Dermis blood vessel endothelial cell (primary cell): ENCODE measurements at places on chromosomes 1 and 21.

GRCh38 chr21:35559128-35559828 is 501.0 kb downstream of the SETD4 start:
- DNase-seq: no peak

GRCh38 chr1:2300851-2301606 is 72.9 kb downstream of the SKI start:
- DNase-seq: peak; percentile 66

DNA sequence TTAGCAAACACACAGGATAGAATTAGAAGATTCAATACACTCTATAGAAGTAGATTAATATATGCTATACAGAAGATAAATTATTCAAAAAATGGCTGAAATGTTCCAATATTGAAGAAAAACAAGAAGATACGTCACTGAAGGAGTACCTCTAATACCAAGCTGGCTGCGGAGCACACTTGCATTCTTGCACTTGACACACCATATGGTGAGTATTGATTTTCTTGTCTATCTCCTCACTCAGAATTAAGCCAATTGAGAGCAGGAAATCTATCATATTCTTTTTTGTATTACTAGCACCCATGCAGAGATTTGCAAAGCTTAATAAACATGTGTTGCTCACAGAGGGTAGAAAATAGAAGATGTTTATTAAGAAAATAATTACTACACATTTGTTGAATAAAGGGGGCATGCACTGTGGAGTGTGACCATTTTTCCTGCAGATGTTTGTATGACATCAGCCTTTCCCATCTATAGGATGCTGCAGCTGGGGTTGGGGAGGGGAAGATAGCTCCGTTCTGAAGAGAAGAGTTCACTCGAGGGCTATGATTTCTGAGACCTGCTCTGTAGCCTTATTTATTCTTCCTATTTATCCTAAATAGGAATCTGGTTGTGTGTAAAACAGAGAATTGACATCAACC is 318.1 kb downstream of the HHIPL2 start:
- DNase-seq: no peak

- DNase-seq: no peak
These were observed 13.3 kb upstream of the SAMD11 start for GRCh38 chr1:910311-910880.

DNA sequence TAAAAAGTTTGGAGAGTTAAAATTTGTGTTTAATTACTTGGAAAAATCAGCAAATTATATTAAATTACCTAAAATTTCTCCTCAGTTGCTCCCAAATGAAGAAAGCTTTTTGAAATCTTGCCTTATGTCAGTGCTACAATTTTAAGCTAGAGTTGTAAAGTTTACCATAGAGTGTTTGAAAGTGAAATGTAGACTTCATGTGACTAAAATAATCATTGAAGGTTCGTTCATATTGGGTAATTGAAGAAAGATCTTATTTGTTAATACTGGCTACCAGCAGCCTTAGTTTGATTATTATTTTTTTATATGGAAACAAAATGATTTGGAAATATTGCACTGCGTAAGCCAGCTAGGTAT is 4.4 kb downstream of the DYRK1A start:
- no peak for DNase-seq

DNA sequence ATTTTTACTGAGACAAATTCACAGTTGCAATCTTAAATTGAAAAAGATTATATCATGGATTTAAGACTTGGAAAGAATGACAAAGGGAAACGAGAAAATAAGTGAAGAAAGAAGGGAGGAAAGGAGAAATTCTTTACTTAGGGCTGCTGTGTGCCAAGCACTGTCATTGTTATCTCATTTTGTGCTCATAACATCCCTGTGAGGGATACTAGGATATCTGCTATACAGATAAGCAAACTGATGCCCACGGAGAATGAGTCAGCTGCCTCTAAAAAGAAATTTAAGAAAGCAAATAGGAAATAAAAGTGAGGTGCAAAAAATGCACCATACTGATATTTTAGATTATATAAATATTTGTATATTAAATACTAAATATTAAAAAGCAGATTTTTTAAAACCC is 183.6 kb upstream of the NR5A2 start:
- DNase-seq: peak; percentile 26

DNA sequence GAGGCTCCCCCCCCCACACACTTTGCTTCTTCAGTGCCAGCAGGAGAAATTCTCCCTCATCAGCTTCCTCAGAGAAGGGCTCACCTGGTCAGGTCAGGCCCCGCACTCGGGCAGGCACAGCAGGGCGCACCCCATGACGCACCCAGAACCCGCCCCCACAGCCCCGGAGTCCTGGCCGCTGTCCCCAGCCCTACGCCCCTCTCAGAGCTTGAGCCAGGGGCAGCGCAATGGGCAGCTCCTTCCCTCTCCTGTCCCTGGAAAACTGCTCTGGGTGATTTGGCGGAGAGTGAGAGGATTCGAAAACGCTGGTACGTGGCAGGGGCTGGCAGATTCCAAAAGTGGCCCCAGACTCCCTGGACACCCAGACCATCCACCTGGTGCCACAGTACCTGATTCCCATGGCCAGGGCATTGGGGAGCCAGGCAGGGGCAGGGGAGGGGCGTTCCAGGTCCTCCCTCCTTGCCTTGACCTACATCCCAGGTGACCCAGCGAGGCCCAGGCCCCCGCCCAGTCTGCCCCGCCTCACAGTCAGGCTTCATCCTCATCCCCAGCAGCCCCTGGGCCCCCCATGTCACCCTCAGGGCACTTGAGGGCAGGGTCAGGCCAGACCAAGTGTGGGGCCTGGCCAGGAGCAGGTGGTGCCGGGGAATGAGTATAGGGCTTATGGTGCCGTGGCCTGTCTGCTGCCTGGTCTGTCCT is 23.7 kb downstream of the RRP1 start:
- DNase-seq: no peak

DNA sequence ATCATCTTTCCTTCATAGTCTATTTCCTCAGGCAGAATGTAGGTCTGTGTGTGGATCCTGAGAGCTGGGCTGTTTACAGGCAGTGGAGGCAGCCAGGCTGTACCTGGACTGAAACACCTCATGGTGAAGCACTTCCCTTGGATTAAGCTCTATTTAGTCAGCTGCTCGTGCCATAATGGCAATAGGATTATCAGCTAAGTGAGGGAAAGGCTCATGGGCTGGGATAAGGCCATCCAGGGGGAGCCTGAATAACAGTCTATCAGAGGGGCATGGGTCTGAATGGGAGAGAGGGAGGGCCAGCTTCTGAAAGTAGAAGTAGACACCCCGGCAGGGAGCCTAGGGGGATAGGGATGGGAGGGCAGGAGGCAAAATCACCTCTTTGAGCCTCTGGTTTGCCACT is 8.3 kb downstream of the RNASEL start:
- DNase-seq: no peak

DNA sequence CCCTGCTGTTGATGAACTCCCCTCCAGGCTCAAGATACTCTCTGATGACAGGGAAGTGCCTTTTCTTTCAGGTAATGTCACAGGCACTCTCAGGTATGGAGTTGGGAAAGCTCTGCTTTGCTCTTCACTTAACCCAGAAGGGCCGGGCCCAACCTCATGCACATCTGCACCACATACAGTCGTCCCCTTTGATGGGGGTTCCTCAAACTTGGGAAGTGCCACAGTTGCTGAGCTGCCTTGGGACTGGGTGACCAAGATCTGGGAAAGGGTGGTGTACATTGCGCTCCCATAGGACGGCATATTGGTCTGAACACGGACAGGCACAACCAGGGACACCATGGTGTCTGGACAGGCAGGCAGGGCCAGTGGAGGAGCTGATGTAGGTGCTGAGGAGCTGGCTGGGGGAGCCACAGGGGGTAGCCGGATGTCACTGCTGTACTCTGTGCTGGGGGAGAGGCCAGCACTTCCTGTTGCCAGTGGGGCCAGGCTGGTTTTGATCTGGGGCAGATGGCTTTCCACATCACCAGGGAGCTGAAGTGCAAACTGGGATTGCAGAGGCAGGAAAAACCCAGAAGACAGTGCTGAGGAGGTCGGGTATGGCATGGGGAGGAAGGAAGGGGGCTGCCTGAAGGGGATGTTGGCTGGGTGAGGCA is 96.2 kb upstream of the EDN2 start:
- no peak for DNase-seq

GRCh38 chr1:219566951-219567947 is 45.7 kb downstream of the ZC3H11B start:
- DNase-seq: peak; percentile 49

DNA sequence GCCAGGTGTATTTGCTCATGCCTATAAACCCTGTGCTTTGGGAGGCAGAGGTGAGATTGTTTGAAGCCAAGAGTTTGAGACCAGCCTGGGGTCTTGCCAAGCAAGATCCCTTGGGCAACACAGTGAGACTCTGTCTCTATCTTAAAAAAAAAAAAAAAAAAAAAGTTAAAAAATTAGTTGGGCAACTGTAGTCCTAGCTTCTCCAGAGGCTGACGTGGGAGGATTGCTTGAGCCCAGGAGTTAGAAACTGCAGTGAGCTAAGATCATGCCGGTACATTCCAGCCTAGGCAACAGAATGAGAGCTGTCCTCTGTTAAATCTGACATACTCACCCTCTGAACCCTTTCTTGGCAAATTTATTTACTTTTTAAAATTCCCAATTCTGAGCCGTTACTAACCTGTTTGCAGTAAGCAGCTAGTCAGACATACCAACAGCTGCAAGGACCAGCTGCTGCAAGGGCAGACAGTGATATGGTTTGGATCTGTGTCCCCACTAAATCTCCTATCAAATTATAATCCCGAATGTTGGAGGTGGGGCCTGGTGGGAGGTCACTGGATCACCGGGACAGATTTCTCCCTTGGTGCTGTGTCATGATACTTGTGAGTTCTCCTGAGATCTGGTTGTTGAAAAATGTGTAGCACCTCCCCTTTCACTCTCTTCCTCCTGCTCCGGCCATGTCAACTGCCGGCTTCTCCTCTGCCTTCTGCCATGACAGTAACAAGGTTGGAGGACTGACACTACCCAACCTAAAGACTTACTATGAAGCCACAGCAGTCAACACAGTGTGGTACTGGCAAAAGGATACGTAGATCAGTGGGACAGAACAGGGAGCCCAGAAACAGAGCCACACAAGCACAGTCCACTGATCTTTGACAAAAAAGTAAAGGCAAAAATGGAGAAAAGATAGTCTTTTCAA is 10.6 kb downstream of the PARP1 start:
- no peak for DNase-seq

DNA sequence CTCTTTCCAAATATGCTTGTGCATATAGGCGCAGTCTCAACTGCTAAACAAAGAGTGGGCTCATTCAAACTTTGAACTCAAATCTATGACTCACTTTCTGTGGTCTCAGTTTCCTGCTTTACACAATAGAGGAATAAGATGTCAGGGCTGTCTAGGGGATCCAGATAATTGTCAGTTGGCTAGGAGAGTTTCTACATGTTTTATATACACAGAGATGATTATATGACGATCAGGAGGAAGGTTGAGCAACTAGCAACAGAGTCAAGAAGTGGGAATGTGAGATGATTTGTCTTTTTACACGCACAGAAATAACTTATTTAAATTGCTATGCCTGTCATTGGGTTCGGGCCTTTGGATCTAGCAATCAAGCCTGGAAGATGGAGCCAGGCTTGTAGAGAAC is 299.4 kb upstream of the LYPLAL1 start:
- peak; percentile 91 for DNase-seq

GRCh38 chr1:11441211-11441952 is 37.6 kb upstream of the DISP3 start:
- no peak for DNase-seq

DNA sequence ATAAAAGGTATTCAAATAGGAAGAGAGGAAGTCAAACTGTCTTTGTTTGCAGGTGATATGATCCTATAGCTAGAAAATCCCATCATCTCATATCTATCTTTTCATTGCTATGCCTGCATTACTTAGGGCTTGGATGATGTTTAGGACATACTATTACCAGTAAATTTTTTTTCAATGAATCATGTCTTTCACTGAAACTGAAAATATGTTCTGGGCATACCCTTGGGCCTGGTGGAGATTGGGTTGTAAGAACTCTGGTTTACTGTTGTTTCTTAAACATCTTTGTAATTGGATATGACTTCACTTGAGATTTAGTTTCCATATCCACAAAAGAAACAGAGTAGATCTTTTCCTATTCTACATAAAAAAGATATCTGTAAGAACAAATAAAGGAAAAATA is 502.2 kb upstream of the PRMT6 start:
- no peak for DNase-seq

GRCh38 chr1:63214553-63214952 is 107.8 kb upstream of the FOXD3 start:
- no peak for DNase-seq

GRCh38 chr1:230878591-230878990 is 10.3 kb upstream of the C1orf198 start:
- DNase-seq: no peak

- no peak for DNase-seq
These were observed 6.8 kb upstream of the INAVA start for GRCh38 chr1:200887772-200888348.

DNA sequence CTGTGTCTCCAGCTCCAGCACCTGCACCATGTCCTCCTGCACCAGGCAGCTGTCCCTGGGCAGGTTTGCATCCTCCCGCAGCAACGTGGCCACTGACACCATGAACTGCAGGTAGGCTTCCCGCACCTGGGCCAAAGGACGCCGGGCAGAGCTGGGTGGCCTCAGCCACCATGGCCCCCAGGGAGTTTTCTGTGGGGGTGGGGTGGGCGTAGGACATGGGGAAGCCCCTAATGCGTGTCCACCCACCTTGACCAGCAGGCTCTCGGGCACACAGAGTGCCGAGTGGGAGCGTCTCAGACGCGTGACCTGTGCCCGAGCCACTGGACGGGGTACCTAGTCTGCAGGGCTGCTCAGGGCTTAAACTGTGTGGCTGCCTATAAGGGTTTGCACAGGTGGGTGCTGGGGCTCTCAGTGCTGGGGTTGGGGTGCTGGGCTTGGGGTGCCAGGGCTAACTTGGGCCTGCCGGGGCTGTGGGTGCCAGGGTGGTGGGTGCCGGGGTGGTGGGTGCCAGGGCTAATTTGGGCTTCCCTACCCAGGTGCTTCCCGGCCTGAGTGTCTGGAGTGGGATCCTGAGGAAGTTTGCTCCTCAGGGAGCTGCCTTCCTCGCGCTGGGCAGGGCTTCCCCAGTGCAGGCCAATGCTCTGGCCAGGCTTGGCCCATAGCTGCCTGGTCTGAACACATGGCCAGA is 17.7 kb downstream of the PRXL2B start:
- DNase-seq: no peak

DNA sequence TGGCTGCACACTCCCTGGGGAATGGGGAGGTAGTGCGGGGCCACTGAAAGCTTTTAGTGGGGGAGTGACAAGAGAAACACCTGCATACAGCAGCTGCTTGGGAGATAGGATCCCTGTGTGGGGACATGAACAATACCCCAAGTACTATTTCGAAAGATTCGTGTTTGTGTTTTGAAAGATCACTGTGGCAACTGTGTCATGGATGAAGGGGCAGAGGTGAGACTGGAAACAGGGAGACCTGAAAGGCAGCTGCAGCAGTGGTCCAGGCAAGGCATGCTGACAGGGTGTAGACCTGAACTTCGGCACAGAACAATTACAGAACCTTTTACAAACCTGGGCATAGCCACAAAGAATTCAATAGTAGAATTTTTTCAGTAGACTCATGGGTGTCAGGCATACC is 32.9 kb downstream of the TENT5C start:
- DNase-seq: no peak

- DNase-seq: no peak
These were observed 21.0 kb upstream of the LORICRIN start for GRCh38 chr1:153238527-153238926.

- no peak for DNase-seq
These were observed 65.7 kb downstream of the SDC3 start for GRCh38 chr1:30842697-30843354.
